Liver (tissue), 10 donors: ENCODE measurements at places on chromosomes 2 and 18. TPM values are rescaled to one million over a fixed set of nuclear protein-coding genes. Genes with fewer than 3 reads are reported as not detected.

- no peaks in the 10 kb centered on the region for H3K27me3 ChIP-seq
- no peak overlapping the region for H3K4me3 ChIP-seq
- H3K27ac ChIP-seq: no peak overlapping the region
- no peaks in the 10 kb centered on the region for H3K4me1 ChIP-seq
- no peaks in the 10 kb centered on the region for H3K36me3 ChIP-seq
- DNase-seq: no peak
Measured at GRCh38 chr18:32803568-32803967, 30.7 kb upstream of the KLHL14 start.

DNA sequence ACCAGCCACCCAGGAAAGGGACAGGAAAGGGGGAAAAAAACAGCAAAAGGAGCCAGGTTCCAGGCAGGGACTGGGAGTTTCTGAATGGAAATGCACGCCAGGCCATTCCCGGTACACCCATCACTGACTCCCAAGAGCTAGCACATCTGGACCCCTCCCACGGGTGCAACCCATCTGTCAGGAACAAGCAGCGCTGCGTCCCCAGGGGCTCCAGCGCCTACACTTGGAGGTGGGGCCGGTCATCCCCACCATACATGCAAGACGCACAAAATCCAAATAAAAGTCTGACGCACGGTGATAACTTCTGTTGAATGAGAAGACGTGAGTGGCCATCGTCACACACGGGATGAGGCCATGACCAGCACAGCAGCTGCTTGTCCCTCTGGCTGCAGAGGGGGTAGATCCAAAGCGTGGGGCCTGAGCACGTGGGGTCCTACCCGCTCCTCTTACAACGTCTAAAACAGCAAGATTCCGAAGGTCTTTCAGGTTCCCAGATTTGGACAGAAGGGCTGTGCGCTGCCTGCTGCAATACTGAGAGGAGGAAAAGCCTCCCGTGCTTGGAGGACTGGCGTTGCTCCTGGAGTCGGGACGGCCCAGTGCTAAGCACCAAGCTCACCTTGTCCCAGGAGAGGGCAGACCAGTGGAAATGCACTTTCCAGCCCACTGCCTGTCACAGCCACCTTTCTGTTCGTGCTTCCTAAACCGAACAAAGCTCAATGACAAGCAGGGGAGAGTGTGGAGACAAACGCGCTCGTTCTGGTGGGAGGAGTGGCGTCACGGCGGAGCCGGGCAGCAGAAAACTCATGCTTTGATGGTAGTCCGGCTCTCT, 68.9 kb downstream of the NDUFA10 start:
- no peak overlapping the region for H3K4me3 ChIP-seq
- H3K36me3 ChIP-seq: no peaks in the 10 kb centered on the region
- DNase-seq: no peak

The EVX2 gene
- total RNA-seq: not detected

The TRPM8 gene
- 1.1 TPM for total RNA-seq

The PLEKHM3 gene
- total RNA-seq: 5.5 TPM
